ENCODE measurements at places on chromosomes 5 and 9.

GRCh38 chr9:106954558-106954957, 91.6 kb downstream of the ZNF462 start:
- no peak for DNase-seq

DNA sequence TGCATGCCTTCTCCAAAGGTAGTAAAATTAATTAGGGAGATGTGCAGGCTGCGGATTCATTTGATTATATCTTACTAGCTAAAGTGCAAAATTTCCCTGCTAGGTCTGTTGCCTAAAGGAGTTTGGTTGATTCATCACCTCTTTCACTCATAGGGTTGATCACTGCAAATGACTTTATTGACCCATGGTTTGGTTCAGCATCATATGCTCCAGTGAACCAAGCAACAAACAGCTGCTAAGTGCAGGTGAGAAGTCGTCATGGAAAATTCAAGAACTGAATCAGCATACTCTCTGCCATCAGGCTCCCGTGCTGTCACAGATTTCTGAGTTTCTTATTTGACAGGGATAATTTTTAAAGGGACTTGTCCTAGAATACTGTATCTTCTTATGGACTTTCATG, 571.8 kb upstream of the CDH18 start:
- DNase-seq: no peak

DNA sequence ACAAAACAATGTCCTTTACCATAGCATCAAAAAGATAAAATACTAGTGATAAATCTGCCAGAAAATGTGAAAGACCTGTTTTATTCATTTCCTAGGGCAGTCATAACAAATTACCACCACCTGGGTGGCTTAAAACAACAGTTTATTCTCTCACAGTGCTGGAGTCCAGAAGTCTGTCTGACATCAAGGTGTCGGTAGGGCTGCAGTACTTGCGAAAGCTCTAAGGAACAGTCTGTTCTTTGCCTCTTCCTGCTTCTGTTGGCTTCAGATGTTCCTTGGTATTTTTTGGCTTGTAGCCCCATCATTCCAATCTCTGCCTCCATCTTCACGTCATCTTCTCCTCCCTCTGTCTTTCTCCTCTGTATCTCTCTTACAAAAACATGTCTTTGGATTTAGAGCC, 51.0 kb downstream of the PTPDC1 start:
- DNase-seq: no peak

DNA sequence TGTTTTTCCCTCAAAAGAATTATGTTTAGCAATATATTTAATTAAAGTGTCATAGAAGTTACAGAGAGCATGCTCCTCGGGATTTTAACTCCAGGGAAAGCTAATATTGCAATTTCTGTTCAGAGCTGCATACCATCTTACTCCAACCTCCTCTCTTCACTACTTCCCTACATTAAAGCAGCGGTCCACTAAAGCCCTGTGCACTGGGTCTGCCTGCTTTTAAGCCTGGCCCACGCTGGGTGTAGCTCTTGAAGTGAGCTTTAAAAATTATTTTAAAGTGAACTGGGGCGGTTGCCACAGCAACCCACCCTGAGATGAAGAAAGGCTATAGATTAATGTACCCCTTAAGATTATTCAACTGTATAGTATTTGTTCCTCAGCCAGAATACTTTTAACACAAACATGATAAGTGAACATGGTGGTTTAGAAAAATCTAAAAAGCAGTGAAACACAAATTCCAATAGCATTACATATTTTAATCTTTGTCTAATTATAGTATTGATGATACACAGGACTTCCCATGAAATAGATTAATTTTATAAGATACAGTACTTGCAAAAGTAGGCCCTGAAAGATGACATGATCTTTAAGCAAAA, 3.9 kb upstream of the MEF2C start:
- DNase-seq: no peak

GRCh38 chr9:93112864-93113389, 16.9 kb downstream of the CARD19 start:
- DNase-seq: no peak

- DNase-seq: peak; percentile 41
These were observed at the start of gene MSANTD3 for GRCh38 chr9:100426530-100427365. MSANTD3 (plus strand) TSS chr9:100427143; CDS start chr9:100441939, 14,796 bp downstream.

DNA sequence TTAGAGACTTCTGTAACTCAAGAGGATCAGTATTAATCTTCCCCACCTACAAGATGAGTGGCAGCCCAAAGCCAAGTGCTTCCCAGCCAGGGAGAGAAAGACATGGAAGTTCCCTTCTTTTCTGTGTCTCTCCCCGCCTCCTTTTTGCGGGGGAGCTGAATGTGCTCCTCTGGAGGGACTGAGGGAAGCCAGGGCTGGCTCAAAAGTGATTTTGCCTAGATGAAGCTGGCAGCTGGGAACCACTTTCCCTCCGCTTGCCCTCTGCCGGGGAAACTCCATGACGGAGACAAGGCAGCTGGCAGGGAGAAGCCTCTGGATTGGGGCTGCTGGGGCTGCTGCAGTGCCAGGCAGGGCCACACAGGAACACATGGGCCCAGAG, 24.4 kb downstream of the EGR1 start:
- no peak for DNase-seq

DNA sequence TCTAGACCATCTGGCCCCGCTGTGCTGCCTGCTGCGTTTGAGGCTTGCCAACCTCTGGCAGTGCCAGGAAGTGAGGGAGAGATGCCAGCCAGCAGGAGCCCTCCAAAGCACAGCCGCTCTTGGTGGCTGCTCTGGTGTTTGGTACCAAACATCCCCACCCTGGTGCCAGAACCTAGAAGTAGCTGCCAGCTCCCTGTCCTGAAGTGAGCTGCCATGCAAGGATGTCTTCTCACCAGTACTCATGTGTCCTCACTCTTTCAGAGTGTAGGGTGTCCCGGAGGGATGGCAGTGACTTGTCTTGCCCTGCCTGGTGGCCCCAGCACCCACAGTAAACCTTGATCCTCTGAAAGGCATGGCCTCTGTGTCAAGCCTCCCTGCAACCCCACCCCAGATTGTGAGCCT, 43.4 kb downstream of the AMBP start:
- DNase-seq: no peak
